ENCODE measurements at places on chromosomes 5 and 9.

DNA sequence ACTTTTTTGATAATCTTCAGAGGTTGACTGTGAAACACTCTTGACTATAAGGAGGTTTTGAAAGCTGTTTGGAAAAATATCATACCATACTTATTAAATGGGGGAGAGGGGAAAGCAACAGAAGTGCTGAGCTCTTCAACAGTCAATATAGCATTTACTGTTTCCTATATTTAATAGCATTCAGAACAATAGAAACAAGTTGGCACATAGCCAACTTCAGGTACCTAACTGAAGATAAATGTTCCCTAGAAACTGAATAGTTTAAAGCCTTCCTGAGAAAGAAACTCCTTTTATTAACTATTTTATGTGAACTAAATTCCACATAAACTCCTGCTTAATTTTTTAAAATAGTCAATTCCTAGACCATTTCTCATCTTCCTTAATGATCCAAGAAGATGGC, 26.3 kb downstream of the SLC31A1 start:
- H3K27me3 ChIP-seq = no peaks in the 10 kb centered on the region
- H3K4me1 ChIP-seq = no peaks in the 10 kb centered on the region
- H3K27ac ChIP-seq = no peak overlapping the region
- H3K4me3 ChIP-seq = no peak overlapping the region
- DNase-seq = no peak
- no peaks in the 10 kb centered on the region for H3K36me3 ChIP-seq

- H3K4me1 ChIP-seq = no peaks in the 10 kb centered on the region
- no peak for DNase-seq
- no peaks in the 10 kb centered on the region for H3K36me3 ChIP-seq
- no peaks in the 10 kb centered on the region for H3K27me3 ChIP-seq
- no peak overlapping the region for H3K4me3 ChIP-seq
These were observed 128.8 kb upstream of the MAP3K1 start for GRCh38 chr5:56686337-56687195.

DNA sequence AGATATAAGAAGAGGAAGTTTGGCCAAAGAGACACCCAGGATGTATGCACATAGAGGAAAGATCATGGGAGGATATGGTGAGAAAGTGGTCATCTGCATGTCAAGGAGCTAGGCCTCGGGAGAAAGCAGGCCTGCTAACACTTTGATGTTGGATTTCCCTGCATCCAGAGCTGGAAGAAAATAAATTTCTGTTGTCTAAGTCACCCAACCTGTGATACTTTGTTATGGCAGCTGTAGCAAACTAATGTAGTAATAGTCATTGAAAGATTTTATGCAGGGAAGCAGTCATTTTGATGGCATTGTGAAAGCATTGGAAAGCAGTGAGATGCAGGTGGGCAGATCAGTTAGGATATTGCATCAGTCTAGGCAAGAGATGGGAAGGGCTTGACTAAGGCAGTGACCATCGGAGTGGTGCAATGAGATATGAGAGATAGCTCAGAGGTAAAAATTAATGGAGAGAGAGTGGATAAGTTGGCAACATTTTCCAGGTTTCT, 24.5 kb upstream of the FOCAD start:
- H3K4me3 ChIP-seq = no peak overlapping the region
- DNase-seq = no peak
- H3K36me3 ChIP-seq = no peaks in the 10 kb centered on the region
- H3K27me3 ChIP-seq = peaks cover 4% of the 10 kb centered on the region
- H3K27ac ChIP-seq = no peak overlapping the region
- no peaks in the 10 kb centered on the region for H3K4me1 ChIP-seq

GRCh38 chr5:59079622-59080620, 497.0 kb downstream of the RAB3C start:
- H3K27me3 ChIP-seq = no peaks in the 10 kb centered on the region
- H3K27ac ChIP-seq = no peak overlapping the region

DNA sequence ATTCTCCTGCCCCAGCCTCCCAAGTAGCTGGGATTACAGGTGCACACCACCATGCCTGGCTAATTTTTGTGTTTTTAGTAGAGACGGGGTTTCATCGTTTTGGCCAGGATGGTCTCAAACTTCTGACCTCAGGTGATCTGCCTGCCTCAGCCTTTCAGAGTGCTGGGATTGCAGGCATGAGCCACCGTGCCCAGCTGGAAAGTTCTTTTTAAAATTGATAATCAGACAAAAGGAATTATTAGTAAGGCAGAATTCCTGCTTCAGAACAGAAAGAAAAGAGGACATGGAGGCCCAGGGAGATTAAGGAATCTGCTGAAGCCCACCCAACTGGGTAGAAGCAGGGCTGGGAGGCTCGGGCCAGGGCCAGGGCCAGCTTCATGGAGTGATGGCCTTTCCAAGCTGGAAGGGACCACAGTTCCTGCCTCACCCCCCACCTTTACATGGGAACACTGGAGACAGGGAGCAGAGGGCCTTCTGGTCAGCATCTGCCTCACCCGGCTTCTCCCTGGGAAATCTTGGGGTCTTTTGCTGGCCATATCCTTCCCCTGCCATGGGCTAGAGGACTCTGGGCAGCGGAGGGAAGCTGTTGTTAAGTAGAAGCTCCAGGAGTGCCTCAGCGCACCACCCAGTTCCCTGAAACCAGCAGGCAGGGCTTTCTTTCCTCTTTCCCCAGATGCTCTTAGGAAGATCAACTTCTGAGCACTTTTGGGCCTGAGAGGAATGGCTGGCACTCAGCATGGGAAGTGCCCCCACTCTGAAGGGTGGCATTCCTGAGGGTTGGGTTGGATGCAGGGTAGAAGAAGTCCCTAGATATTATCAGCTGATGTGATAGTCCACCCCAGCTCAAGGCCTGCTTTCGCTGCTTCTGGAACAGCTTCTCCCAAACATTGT, 70.1 kb downstream of the RGS3 start:
- no peak overlapping the region for H3K27ac ChIP-seq
- no peaks in the 10 kb centered on the region for H3K36me3 ChIP-seq
- no peak overlapping the region for H3K4me3 ChIP-seq
- DNase-seq = no peak
- peaks cover 28% of the 10 kb centered on the region for H3K4me1 ChIP-seq

GRCh38 chr5:172869691-172870090, 35.6 kb downstream of the ERGIC1 start:
- peaks cover 89% of the 10 kb centered on the region for H3K4me1 ChIP-seq
- peak overlapping the region; percentile 77 for H3K27ac ChIP-seq
- no peak for DNase-seq
- H3K27me3 ChIP-seq = no peaks in the 10 kb centered on the region
- no peak overlapping the region for H3K4me3 ChIP-seq

GRCh38 chr5:62299101-62299500, 6.9 kb upstream of the KIF2A start:
- no peak overlapping the region for H3K27ac ChIP-seq
- H3K27me3 ChIP-seq = no peaks in the 10 kb centered on the region
- no peak overlapping the region for H3K4me3 ChIP-seq
- H3K4me1 ChIP-seq = no peaks in the 10 kb centered on the region
- no peaks in the 10 kb centered on the region for H3K36me3 ChIP-seq
- no peak for DNase-seq

- no peak overlapping the region for H3K27ac ChIP-seq
- no peak for DNase-seq
- H3K36me3 ChIP-seq = no peaks in the 10 kb centered on the region
- H3K4me3 ChIP-seq = no peak overlapping the region
- no peaks in the 10 kb centered on the region for H3K27me3 ChIP-seq
These were observed 31.5 kb upstream of the NKD2 start for GRCh38 chr5:976849-977751.

GRCh38 chr5:79007872-79008271, 22.8 kb upstream of the ARSB start:
- H3K27me3 ChIP-seq = no peaks in the 10 kb centered on the region
- no peak for DNase-seq
- H3K36me3 ChIP-seq = no peaks in the 10 kb centered on the region
- no peak overlapping the region for H3K4me3 ChIP-seq

GRCh38 chr5:131270809-131271208, 7.0 kb downstream of the CDC42SE2 start:
- H3K4me1 ChIP-seq = peaks cover 4% of the 10 kb centered on the region
- H3K4me3 ChIP-seq = no peak overlapping the region
- no peak overlapping the region for H3K27ac ChIP-seq
- H3K36me3 ChIP-seq = no peaks in the 10 kb centered on the region
- no peaks in the 10 kb centered on the region for H3K27me3 ChIP-seq

DNA sequence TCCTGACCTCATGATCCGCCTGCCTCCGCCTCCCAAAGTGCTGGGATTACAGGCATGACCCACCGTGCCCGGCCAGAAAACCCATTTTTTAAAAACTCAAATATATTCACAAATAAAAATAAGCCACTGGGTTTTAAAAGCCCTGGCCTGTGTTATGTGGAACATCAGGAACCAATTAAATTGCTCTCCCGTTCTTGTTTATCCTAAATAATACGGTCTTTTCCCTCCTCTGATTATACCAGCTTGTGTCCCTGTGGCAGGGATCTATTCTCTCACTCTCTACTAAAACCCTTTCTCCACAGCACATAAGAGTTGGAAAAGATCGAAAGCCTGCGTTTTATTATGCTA, 30.1 kb upstream of the LPAR1 start:
- H3K27ac ChIP-seq = peak overlapping the region; percentile 62
- no peak overlapping the region for H3K4me3 ChIP-seq
- no peak for DNase-seq
- no peaks in the 10 kb centered on the region for H3K4me1 ChIP-seq

DNA sequence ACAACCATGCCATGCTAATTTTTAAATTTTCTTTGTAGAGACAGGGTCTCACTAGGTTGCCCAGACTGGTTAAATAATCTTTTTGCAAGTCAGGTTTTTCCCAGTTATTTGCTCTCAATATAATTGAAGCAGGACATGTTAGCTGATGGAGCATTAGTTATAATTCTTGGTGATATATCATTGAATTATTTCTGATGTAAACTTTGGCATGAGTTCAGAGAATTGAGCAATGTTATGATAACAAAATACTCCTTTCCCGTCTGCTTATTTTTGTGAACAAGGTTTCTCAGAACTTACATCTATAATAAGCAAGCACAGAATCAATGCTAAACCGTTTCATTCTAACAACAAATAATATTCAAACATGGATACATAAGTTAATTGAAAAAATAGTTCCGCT, 37.8 kb downstream of the BHMT start:
- no peaks in the 10 kb centered on the region for H3K27me3 ChIP-seq
- no peak overlapping the region for H3K27ac ChIP-seq
- no peaks in the 10 kb centered on the region for H3K4me1 ChIP-seq
- no peak overlapping the region for H3K4me3 ChIP-seq
- no peaks in the 10 kb centered on the region for H3K36me3 ChIP-seq

GRCh38 chr5:4511996-4512656, 628.0 kb upstream of the ADAMTS16 start:
- H3K36me3 ChIP-seq = no peaks in the 10 kb centered on the region
- no peak overlapping the region for H3K4me3 ChIP-seq
- no peak overlapping the region for H3K27ac ChIP-seq
- DNase-seq = no peak

- no peak overlapping the region for H3K4me3 ChIP-seq
- no peaks in the 10 kb centered on the region for H3K4me1 ChIP-seq
- H3K36me3 ChIP-seq = no peaks in the 10 kb centered on the region
- DNase-seq = no peak
These were observed 4.5 kb upstream of the MPDZ start for GRCh38 chr9:13284011-13284410.

- no peak overlapping the region for H3K4me3 ChIP-seq
- no peaks in the 10 kb centered on the region for H3K4me1 ChIP-seq
- DNase-seq = no peak
These were observed 80.3 kb downstream of the ENC1 start for GRCh38 chr5:74560245-74560644.

GRCh38 chr9:127938298-127938690, 640 bp upstream of the DPM2 start:
- peaks cover 24% of the 10 kb centered on the region for H3K4me1 ChIP-seq
- peak overlapping the region; percentile 98 for H3K27ac ChIP-seq
- no peaks in the 10 kb centered on the region for H3K27me3 ChIP-seq
- no peak for DNase-seq

- H3K4me3 ChIP-seq = no peak overlapping the region
- no peaks in the 10 kb centered on the region for H3K4me1 ChIP-seq
- H3K27ac ChIP-seq = no peak overlapping the region
These were observed 38.7 kb upstream of the C6 start for GRCh38 chr5:41252036-41252435.

GRCh38 chr5:83922699-83923098, 202.0 kb upstream of the HAPLN1 start:
- no peak overlapping the region for H3K27ac ChIP-seq
- no peak overlapping the region for H3K4me3 ChIP-seq
- H3K36me3 ChIP-seq = no peaks in the 10 kb centered on the region
- H3K27me3 ChIP-seq = no peaks in the 10 kb centered on the region

- no peak overlapping the region for H3K27ac ChIP-seq
- H3K4me1 ChIP-seq = no peaks in the 10 kb centered on the region
- DNase-seq = no peak
- no peak overlapping the region for H3K4me3 ChIP-seq
- no peaks in the 10 kb centered on the region for H3K36me3 ChIP-seq
- no peaks in the 10 kb centered on the region for H3K27me3 ChIP-seq
These were observed 133.1 kb upstream of the TBCA start for GRCh38 chr5:77909237-77909636.

GRCh38 chr9:121772600-121773285, 121.3 kb downstream of the DAB2IP start:
- no peaks in the 10 kb centered on the region for H3K27me3 ChIP-seq
- peak overlapping the region; percentile 42 for H3K27ac ChIP-seq
- H3K4me3 ChIP-seq = no peak overlapping the region
- DNase-seq = no peak

DNA sequence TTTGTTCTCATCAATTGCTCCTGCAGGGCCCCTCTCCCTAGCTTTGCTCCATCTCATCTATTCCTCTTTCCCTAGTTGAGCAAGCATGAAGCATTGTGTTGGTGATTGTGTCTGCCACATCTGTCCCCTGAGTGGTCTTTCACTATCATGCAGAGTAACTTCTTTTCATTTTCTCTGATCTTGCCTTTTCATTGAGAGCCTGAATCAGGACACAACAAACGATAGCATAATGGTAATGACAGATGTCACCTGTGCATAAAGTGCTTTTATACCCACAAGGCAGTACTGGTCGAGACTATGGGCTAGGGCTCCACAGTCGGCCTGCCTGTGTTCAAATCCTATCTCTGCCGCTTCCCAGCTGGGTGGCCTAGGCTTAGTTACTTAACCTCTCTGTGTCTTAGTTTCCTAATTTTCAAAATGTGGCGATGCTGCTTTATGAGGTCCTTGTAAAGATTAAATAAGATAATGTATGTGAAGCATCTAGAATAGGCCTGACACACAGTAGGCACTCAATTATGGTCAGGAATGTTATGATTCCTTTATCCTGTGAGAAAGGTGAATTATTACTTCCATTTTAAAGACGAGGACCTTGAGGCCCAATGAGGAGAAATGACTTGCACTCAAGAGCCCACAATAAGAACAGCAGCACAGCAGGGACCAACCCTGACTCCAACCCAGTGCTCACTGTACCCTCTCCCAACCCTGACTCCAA, 137.1 kb upstream of the ZNF618 start:
- H3K4me3 ChIP-seq = no peak overlapping the region
- no peaks in the 10 kb centered on the region for H3K27me3 ChIP-seq
- no peaks in the 10 kb centered on the region for H3K4me1 ChIP-seq
- no peaks in the 10 kb centered on the region for H3K36me3 ChIP-seq
- DNase-seq = no peak

DNA sequence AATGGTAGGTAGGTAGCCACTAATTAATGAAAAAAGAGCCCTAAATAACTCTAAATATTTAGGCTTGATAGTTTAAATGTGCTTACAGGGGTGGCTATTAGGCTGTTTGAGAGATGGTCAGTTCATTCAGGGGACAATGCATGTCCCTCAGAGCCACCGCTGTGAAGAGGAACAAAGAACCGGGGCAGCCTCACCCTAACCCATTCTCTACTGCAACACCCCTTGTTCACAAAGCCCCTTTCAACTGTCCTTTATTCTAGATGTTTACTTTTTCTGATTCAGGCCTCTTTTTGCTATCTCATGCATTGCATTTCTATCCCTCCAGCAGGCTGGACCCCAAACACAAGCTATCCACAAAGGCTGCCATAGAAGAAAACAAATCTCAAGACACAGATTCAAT, 906.7 kb downstream of the NR2F1-AS1 start:
- H3K36me3 ChIP-seq = no peaks in the 10 kb centered on the region
- no peak overlapping the region for H3K27ac ChIP-seq
- no peaks in the 10 kb centered on the region for H3K4me1 ChIP-seq
- no peaks in the 10 kb centered on the region for H3K27me3 ChIP-seq
